ENCODE measurements at places on chromosomes 12 and 14.

- DNase-seq: no peak
Measured at GRCh38 chr14:34453226-34453625, 8.8 kb downstream of the SPTSSA start.

DNA sequence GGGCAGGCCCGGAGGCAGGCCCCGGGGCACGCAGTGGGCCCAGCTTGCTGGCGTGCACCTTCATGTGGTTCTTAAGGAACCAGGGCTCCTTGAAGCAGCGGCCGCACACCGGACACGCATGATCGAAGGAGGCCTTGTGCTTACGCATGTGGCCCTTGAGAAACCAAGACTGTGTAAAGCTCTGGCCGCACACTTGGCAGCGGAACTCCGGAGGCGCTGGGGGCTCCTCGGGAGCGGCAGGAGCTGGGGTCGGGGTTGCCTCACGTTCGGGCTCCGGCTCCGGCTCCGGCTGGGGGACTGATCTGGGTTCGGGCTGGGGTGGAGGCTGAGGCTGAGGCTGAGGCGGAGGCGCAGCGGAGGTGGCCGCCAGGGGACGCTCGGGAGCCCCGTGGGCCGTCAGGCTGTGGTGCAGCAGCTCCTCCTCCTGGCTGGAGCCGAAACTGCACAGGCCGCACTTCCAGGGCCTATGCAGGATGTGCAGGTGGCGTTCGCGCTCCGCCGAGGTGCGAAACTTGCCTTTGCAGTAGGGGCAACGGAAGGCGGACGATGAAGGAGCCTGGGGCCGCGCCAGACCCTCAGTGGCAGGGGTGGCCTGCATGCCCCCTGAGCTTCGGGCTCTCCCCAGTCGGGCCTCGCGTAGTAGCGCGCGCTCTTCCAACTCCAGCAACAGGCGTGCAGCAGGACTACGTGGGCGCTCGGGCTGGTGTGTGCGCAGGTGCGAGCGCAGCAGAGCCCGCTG lies 6.0 kb downstream of the ZNF219 start:
- peak; percentile 84 for DNase-seq

DNA sequence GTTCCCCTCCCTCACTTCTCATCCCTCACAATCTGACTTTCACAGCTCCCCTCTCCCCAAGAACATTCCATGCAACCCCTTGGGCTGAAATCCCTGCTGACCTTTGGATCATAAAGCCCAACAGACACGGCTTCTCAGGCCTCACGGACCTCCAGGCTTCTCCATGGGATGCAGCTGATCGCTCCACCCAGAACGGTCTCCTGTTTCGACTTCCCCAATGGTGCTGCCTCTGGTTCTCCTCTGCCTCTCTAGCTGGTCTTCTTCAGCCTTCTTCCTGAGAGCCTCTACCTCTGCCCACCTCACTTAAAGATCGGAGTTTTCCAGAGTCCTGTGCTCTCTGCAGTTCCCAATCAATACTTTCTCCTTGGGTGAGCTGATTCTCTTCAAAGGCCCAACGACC lies 17.8 kb upstream of the PRMT8 start:
- DNase-seq: no peak

- DNase-seq: no peak
Measured at GRCh38 chr14:68278576-68279436, 459.2 kb downstream of the RAD51B start.

DNA sequence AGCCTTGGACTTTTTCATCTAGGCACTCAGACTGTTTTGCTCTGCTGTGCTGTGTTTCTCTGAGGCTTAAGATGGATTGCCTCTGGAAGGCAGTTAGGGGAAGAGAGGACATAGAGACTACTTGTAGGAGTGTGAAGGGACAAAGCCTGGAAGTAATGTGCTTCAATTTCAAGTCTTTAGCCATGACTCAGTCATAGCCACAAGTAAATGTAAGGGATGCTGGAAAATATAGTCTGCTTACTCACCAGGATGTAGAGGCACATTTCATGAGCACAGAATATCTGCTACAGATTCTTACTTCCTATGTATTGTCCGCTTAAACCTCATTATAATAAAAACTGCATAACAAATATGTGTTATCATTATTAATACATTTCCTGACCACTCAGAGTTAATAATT lies 794.3 kb upstream of the NOVA1 start:
- no peak for DNase-seq

- DNase-seq: no peak
Measured at GRCh38 chr12:12070674-12071656, at the start of gene BCL2L14. Gene BCL2L14 (plus strand): TSS chr12:12070939. CDS start chr12:12079306, 8,367 bp downstream.

- no peak for DNase-seq
Measured at GRCh38 chr14:101068313-101069227, 165.0 kb upstream of the RTL1 start.

DNA sequence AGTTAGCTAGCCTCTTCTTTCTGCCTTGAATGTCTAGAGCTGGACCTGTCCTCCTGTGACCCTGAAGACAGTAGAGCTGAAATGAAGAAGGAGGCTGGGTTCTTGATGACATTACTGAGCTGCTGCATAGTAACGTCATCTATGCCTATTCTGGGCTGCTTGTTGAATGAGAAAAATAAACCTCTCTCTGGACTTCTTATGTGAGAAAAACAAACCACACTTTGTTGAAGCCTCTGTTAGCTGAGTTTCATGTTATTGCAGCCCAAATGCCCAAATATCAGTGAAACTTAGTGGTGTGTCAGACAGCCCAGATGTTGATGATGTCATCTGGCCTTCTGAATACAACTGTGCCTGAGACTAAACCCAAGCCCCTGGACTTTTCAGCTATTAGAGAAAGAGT lies 67.0 kb upstream of the MAX start:
- DNase-seq: no peak

- no peak for DNase-seq
Measured at GRCh38 chr12:91093341-91093740, 18.0 kb downstream of the LUM start.

DNA sequence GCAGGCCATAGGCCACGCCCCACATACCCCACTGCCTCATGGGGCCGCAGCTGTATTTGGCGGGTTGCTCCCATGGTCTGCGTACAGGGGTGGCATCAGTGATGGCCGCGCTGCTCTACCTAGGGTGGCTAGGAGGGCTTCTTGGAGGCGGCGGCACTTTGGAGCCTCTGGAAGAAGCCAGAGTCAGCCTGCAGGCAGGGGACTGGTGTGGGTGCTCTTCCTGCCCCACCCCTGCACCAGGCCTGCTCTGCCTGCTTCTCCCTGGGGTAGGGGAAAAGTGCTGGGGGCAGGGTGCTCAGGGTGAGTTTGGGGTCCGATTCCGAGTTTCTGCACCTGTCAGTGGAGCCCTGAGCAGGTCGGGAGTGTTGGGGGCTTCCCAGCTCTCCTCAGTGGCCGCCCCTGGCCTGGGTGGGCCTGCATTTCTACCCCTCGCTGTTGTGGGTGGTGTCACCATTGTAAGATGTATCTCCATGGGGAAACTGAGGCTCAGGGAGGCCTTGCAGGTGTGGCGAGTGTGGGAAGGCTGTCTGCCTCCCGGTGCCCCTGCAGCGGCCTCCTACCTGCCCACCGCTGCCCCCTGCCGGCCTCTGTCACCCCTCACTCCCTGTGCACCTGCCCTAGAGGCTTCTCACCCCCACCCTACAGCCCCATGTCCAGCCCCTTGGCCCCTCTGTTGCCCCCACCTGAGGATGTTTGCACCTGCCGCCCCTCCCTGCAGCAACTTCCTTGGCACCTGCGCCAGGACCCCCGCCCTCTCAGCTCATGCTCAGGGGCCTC lies 5.5 kb downstream of the CEP170B start:
- DNase-seq: peak; percentile 21

DNA sequence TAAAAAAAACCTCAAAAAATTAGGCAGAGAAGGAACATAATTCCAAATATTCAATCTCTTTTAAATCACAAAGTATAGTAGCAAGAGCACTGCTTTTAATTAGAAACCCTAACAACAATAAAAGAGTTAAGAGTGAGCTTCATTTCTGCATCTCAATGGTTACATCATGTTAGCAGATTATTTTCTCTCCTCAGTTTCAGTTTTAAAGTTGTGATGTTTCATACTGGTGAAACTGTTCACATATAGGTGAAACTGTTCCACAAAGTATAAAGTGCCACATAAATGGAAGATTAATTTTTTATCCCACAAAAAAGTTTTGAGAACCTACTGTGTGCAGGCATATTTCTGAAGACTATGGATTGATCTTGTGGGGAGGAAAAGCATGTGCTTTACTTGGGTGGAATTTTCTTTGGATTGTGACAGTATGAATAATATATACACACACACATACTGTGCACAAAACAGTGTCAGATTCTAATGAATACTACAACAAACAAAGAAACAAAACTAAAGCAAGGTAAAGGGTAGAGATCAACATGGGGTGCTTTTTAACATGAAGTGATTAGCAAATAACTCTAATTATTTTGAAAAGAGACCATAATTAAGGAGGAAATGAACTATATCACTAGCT lies 17.1 kb downstream of the LUM start:
- DNase-seq: no peak

DNA sequence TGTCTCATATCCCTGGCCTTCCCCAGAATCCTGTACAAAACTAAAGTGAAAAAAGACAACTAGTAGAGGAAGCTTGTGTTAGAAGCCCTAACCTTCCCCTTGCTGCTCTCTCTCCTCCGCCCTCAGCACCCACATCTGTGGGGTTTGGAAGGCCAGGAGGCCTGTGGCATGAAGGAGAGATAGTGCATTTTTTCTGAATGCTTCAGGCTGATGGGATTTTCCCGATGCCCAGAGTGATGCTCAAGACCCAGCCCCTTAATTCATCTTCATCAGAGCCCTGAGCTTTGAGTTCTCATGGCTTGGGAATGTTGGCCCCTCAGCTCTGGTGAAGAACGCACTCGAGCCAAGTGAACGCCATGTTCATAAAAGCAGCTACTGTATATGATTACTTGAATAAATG lies 5.9 kb downstream of the FGF6 start:
- DNase-seq: no peak

- no peak for DNase-seq
Measured at GRCh38 chr14:85590784-85591183, 60.8 kb downstream of the FLRT2 start.

DNA sequence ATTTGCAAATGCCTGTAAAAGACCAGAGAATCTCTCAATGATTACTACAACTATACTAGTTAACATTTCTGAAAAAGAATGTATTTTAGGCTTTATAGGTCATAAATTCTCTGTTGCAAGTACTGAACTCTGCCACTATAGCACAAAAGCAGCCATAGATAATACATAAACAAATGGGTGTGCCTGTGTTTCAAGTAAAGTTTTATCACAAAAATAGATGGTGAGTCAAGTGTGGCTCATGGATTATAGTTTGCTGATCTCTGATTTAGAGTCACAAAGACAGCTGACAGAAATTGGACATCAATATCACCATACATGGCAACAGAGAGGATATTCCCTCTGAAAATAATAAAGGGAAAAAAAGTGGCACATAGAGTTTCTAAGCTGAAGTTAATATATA lies 68.1 kb downstream of the FSCB start:
- no peak for DNase-seq

DNA sequence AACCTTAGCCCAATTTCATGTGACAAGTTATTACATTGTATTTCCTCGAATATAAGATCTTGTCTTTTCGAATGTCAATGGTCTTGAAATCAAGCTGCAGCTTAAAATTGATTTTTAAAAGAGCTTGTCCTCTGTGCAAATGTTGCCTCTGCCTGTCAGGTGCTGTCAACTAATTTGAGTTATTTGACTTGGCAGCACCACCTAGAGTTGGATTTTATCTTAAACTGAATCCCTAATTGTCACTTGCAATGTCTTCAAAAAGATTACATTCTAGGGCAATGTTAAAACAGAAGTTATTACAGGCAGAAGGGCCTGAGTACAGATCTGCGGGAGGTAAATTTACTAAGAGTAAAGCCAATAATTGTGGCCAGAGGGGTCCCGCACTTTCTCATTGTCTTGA lies 26.2 kb upstream of the TUNAR start:
- no peak for DNase-seq

- DNase-seq: no peak
Measured at GRCh38 chr12:48263617-48264016, 60.5 kb upstream of the OR10AD1 start.

DNA sequence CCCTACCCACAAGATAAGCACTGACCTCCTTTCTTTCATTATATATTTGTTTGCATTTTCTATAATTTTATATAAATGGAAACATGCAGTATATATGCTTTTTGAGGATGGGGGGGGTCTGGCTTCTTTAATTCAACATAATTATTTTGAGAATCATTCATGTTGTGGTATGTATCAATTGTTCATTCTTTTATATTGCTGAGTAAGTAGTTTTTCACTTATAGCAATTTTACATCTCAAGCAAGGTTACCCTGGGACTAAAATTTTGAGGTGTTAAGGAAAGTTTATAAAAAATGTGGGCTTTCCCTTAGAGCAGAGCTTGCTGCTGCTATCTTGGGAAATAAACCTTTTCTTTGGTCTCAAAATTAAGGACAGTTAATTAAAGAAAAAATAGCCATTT lies 89.9 kb upstream of the EGLN3 start:
- DNase-seq: no peak

DNA sequence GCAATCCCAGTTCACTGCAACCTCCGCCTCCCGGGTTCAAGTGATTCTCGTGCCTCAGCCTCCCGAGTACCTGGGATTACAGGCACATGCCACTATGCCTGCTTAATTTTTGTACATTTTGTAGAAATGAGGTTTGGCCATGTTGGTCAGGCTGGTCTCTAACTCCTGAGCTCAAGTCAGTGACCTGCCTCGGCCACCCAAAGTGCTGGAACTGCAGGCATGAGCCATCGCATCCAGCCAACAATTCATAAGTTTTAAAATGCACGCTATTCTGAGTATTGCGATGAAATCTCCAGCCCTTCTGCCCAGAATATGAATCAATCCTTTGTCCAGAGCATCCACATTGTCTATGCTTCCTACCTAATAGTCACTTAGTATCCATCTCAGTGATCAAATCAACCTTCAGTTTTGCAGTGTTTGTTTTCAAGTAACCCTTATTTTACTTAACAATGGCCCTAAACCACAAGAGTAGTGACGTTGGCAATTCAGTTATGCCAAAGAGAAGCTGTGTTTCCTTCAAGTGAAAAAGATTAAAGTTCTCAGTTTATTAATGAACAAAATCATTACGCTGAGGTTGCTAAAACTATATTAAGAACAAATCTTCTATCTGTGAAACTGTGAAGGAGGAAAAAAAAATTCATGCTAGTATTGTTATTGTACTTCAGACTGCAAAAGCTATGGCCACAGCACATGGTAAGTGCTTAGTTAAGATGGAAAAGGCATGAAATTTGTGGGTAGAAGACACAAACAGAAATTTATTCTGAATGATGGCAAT lies 11.0 kb downstream of the GCH1 start:
- DNase-seq: no peak

DNA sequence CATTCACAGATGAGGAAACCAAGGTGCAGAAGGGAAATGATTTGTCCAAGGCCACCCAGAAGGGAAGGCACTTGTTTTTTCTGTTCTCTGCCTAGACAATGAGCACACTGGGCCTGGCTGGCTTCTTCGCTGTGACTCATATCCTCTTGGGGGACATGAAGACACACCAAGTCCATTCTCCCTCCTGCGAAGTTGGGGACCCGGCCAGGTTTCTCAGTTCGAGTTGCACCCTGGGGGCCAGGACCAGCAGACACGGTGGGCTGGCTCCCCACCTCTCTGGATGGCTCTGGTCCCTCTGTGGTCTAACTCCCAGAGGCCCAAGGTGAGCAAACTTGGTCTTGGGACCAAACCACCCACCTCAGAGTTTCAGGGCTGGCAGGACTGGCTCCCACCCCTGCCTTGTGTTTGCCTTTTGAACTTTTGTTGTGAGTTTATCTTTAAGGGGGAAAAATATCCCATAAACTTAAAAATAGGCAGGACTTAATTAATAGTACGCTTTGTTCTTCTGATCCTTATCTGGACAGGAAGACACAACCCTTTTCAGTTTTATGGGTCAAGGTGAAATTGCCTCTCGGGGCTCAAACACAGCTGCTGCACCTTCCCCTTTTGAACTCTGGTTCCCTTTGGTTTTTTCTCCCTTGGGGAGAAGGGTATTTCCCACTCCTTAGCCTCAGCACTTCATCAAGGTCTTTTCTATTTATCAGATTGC lies 9.0 kb upstream of the MLEC start:
- DNase-seq: no peak
